ENCODE measurements at places on chromosomes 3 and 15.

GRCh38 chr3:44665173-44665572 is 16.6 kb downstream of the ZNF35 start:
- DNase-seq, result no peak

- no peak for DNase-seq
Measured at GRCh38 chr3:150830094-150830681, 67.2 kb upstream of the SIAH2 start.

DNA sequence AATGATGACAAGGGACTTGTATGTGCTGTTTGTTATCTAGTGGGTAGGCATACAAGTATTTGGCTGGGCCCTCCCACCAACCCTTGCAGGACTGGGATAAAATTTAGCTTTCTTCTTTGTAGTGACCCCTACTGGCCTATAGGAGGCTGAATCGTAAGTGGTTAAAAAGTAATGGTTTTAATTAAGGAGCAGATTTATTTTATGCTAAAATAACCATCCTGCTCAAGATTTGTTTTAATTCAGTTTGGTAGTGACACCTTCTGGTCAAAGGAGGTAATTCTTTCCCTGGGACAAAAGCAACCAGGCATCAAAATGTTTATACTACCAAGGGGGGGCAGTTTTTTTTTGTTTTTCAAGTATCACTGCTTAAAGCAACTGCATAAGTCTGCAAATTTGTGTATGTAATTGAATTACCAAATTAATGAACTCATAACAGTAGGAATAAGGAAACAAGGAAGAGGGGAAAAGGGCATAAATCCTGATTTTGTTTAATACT is 70.7 kb downstream of the TOP2B start:
- DNase-seq, result peak; percentile 34

DNA sequence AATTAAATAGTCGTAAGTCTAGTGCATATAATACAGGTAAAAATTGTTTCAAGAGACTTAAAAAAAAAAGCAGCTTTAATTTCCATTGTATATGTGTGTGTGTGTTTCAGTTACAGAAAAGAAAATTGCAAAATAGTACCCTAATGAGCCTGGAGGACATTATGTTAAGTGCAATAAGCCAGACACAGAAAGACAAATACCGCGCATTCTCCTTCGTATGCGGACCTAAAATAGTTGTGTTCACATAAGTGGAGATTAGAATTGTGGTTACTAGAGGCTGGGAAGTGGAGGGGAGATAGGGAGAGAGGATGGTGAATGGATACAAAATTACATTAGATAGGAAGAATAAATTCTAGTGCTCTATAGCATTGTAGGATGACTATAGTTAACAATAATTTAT is 3.6 kb downstream of the MESD start:
- DNase-seq, result no peak

DNA sequence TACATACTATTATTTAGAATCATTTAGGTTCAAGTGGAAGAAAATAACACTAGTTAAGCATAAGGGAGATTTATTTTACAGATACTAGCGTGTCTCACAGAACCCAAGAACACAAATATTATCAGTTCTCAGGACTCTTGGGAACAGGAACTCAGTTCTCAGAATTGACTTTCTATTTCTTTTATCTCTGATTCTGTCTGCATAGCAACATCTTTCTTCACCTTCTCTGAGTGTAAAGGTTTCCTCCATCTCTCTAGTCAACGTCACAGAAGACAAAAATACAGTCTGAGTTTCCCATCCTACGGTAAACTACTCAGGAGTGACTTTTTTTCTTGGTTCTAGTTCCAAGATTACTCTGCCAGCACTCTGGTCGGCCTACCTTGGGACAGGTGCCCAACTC is 220.0 kb downstream of the SV2B start:
- no peak for DNase-seq

GRCh38 chr3:126064627-126065258 is 19.2 kb downstream of the SLC41A3 start:
- DNase-seq, result no peak

- no peak for DNase-seq
Measured at GRCh38 chr15:78943692-78944091, 1.2 kb downstream of the CTSH start.
